ENCODE measurements at places on chromosomes 2 and 18.

- no peak for DNase-seq
These were observed 267.6 kb upstream of the LYPD1 start for GRCh38 chr2:132937629-132938028.

DNA sequence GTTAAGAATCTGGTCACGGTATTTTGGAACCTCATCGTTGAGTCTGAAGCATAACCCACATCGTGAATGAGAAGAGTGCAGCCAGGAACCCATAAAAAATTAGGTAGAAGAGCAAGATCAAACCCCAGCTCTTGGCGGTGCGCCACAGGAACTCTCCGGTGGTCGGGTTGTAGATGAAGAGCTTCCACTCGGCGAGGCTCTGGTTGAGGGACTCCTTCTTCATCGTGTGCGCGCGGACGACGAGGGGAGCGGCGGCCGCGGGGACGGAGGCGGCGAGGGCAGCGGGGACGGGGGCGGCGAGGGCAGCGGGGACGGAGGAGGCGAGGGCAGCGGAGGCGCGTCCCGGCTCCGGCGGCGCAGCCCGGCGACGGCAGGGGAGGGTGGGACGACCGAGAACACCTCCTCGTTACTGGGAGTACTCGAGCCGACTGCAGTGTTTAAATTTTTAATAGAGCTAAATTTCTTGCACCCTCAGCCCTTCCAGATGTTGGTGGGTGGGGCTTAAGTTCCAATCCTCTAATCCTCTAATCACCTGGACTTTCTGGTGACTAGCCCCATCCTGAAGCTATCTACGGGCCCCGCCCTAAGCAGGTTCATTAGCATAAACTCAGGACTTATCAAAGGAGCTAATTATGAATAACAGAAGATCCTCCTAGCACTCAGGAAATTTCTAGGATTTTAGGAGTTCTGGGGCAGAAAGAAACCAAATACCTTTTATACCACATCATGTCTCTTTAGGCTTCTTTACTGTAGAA lies 20.4 kb upstream of the PAPOLG start:
- DNase-seq: no peak

GRCh38 chr2:105090091-105090490 lies 52.2 kb downstream of the MRPS9 start:
- DNase-seq: no peak

DNA sequence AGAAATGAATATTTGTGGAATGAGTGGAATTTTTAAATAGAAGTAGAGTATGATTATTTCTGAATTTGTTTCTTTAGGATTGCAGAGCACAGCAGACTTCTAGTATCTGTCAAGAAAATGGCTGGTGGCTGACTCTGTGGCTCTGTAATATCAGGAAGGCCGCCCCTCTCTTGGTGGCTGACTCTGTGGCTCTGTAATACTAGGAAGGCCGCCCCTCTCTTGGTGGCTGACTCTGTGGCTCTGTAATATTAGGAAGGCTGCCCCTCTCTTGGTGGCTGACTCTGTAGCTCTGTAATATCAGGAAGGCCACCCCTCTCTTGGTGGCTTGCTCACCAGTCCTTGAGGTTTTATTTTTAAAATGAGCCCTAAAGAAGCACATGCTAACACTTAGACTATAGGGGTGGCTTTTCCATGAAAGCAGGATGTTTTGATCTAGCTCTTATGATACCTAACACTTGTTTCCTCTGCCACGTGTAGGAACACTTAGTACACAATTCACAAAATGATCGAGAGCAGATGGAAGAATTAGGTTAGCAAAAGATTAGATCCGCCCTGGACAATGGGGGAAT lies 85.1 kb upstream of the TTC39C start:
- no peak for DNase-seq

- DNase-seq: no peak
These were observed 103.4 kb upstream of the RASGRP3 start for GRCh38 chr2:33372940-33373553.

DNA sequence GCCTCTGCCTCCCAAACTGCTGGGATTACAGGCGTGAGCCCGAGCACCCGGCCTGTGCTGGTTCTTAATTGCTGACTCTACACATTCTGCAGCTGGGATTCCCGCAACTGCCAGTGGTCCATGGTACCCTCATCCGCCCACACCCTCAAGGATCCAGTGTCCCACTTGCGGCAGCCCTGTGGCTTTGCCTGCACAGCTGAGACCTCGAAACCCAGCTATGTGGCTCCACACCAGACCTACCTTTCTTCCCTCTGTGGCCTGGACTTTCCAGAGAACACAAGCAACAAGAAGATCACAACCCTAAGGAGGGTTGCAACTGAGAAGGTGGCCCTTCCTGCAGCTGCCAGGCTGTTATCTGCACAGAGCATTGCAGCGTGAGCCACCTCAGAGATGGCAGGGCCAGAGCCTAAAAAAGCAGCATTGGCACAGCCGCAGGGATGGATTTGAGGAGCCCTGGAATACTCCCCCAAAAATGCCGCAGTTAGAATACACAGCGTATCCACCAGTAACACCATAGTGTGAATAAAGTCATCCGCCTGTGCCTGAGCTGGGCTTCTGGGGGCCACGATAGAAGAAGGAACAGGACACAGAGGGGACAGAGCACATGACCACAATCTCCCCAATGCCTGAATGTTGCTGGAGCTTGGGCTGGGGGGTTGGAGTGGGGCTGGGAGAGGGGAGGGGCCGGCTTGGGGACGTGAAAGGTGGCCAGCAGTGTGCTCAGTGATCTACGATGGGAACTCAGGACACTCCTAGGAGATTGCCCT lies 1.9 kb downstream of the GPR55 start:
- no peak for DNase-seq

- DNase-seq: no peak
These were observed 19.0 kb downstream of the DNPEP start for GRCh38 chr2:219368690-219369191.

DNA sequence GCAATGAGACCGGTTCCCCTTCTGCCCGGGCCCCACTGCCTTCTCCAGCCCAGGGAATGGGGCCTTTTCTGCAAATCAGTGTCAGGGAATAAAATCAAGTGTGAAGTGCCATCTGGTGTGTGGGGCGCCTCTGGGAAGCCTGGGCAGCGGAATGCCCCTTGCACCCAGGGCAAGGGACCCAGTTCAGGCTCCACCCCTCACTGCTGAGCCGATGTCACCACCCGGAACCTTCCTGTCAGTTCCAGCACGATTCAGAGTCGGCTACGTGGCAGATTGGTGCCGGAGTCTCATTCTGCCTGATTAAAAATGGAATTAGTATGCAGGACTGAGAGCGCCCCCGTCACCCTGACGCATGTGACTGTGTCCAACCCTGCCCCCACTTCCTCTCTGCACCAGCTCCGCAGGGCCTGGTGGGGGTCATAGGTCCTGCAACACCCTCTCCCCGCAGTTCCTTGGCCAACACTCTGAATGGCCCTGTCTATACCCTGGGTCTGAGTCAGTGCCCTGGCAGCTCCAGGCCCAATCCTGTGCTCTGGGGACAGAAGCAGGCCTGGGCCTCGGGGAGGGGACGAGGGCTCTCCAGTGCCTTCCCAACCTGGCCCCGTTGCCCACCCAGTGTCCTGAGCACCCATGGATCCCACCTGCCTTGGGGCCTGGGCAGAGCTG lies 8.2 kb upstream of the ALPI start:
- DNase-seq: no peak

Measured in activated naive CD4-positive, alpha-beta T cell (primary cell).